ENCODE measurements at places on chromosomes 4 and X. TPM values are rescaled to one million over a fixed set of nuclear protein-coding genes. Genes with fewer than 3 reads are reported as not detected.

The AADAT gene
- 6.5 TPM for total RNA-seq

The APELA gene
- not detected for total RNA-seq

The SOWAHB gene
- total RNA-seq = under 0.01 TPM

The OTC gene
- total RNA-seq = not detected

The TEX13D gene
- total RNA-seq = not detected

The HMGN5 gene
- 0.88 TPM for total RNA-seq

Data from osteoblast (primary cell).